ENCODE measurements at places on chromosomes 1 and 21.

DNA sequence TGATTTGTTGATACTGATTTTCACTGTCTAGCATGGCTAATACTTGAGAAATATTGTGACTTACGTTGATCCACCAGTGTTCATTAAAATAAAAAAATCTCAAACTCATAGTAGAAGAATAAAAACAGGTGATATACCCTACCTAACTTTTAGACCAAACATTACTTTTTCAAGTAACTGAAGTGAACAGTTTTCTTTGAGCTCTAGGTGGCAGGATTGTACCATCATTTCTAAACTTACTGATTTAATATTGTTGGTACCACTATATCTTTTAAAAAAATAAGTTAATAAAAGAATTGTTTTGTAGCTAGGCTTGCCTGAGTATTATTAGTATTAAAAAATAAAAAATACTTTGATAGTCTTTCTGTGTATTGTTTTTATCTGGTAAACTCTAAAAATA lies 21.5 kb downstream of the CDC73 start:
- no peak for DNase-seq

- peak; percentile 33 for DNase-seq
Observed at GRCh38 chr1:183804916-183805841, at the start of gene RGL1. Gene RGL1 (plus strand): TSS chr1:183805120. CDS start chr1:183805298, 178 bp downstream.

GRCh38 chr21:45830720-45831366 lies 150.7 kb upstream of the COL6A1 start:
- DNase-seq: no peak

DNA sequence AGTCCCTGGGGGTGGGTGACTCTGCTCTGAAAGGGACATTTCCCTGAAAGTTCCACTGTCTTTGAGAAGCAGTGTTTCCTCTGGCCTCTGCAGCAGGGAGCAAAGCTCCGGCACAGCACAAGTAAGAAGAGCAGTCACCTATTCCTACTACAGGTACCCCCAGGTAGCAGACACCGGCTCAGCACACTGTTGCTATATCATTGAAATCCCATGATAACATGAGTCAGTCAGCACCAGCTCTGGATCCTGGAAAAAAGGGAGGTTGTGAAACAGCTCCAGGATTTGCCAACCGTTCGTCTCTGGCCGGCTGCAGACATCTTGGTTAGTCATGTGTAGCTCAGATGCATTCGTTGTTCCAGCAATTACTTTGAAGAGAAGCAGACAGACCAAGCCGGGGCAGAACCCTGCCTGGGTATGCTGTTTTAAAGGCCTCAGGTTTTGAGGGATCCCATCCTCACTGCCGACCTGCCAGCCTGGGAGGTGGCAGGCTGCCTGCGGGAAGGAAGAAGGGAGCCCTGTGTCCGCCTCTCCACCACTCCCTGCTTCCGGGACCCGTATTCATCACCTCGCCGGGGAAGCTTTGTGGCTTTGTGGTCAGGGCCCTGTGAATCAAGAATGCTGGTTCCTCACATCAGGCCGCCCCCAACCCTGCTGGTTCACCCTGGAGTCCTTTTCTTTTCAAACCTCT lies 139.2 kb downstream of the CLIC6 start:
- DNase-seq: peak; percentile 78

DNA sequence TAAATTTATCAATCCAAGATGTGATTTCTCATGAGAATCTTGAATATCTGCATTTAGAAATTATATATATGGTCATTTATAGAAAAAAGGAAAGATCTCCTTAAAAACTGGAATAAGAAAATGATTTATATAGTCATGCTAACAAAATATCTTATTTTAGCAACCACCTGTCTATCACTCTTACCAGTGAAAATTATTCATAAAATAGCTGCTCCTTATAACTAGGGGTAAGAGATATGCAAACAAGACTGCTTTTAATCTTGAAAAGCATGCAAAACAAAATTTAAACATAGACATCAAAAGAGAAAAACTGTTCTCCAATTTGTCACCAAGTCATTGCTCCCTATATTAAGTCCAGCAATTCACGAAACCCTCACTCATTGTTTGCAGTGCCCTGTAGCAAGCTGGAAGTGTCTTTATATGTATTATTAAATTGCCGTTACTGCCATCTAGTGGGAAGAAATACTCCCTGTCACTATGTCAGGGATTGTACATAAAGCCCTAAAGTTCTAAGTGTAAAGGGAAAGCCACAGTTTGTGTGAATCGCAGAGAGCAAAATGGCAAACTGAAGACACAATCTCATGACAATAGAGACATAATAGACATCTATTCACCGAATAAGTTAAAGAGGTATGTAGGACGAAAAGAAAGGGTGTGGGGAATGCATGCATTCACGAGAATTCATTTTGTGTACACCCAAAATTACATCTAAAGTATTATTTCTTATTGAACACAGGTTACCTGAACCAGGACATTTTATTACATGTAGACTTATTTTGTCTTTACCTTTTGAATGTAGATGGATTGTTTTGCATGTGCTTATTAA lies 600.5 kb downstream of the USP25 start:
- DNase-seq: peak; percentile 3

DNA sequence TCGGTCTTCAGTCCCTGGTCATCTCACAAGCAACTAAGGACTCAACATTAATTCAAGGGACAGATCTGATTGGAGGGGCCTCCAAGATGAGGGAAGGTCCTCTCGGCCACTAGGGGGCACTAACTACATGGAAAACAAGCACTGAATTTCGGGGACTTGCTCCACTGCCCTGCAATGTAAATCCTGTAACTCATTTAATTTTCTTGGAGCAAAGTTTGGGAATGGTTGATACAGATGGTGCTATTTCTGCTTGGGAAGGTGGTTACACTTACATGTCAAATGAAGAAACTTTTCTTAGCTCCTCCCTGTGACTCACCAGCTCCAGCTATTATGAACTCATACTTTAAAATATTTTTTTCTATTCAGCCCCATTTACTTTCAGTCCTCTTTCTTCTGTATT lies 97.4 kb upstream of the KCNJ15 start:
- peak; percentile 38 for DNase-seq

GRCh38 chr1:155176544-155177071 lies 3.0 kb downstream of the TRIM46 start:
- peak; percentile 95 for DNase-seq

GRCh38 chr1:18640228-18641004 lies 9.8 kb downstream of the PAX7 start:
- DNase-seq: no peak

DNA sequence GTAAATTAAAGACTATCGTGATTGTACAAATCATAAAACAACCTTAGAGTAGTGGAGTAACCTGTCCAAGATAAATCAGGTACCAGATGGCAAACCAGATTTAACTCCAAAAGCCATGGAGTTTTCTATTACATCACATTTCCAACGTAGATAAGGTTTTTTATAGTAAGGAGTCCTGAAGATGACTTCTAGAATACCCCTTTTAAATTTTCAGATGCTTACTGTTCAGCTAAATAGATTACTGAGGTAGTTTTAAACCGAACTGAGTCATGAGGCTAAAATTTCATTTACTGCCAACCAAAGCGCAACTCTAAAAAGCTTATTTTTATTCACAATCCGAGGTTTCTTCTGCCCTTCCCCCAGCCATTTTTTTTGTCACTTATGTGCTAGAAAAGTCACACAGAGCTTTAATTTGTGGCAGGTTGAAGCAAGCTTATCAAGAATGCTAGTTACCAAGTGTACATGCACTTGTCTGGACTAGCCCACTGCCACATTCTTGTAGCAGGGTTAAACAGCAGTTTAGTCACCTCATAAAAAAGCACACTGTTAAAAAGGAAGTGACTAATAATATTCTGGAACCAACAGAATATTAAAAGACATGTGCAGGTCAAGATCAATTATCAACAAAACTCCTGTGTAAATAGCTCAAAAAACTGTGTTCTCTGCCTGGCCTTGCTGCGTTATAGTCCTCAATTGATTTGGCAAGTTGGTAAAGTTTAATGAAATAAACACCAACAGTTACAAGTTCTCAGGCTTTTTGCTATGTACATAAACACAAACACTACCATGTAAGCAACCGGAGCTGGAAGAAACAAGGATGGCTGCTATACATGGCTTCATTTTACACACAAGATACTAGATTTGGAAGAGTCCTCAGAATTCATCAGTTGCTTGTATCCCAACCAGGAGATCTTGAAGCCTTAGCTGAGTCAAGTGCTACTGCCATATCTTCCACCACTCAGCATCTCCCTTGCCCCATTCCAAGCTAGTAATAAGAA lies 180.3 kb upstream of the DMRTA2 start:
- DNase-seq: peak; percentile 20

- no peak for DNase-seq
Observed at GRCh38 chr1:178282949-178283367, 189.1 kb downstream of the RASAL2 start.

DNA sequence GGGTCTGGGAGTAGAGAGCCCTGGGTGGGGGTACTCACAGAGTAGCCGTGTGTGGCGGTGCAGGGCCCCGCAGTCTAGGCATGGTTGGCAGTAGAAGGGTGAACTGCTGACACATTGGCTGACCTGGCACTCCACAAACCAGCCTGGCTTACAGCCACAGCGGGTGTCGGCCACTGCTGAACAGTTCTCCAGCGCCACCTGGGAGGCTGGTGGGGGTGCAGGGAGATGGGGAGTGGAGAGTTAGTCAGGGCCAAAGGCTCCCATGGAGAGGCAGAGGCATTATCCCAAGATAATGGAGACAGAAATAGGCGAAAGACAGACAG lies 1.5 kb downstream of the TNFRSF25 start:
- DNase-seq: peak; percentile 81

GRCh38 chr1:31689854-31690253 lies 14.0 kb downstream of the COL16A1 start:
- peak; percentile 96 for DNase-seq

GRCh38 chr1:43980255-43981134 lies 1.5 kb downstream of the B4GALT2 start:
- no peak for DNase-seq

GRCh38 chr1:84946631-84947030 lies 50.3 kb downstream of the MCOLN2 start:
- DNase-seq: no peak

DNA sequence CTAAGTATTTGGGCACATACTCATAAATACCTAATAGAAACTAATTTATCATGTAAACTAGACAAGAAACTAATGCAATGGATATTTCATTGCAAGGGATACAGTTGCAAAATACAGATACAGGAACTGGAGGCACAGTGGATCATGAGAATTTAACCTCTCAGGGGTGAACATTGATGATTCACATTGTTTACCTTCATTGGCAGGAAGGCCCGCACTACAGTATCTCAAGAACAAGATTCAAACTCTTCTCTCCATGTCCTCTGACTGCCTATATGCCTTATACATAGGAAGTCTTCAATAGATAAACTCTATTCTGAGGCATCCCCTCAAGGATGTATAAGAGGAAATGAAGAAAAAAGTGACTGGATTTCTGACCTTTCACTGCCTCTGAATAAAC lies 18.4 kb upstream of the PTBP2 start:
- no peak for DNase-seq

DNA sequence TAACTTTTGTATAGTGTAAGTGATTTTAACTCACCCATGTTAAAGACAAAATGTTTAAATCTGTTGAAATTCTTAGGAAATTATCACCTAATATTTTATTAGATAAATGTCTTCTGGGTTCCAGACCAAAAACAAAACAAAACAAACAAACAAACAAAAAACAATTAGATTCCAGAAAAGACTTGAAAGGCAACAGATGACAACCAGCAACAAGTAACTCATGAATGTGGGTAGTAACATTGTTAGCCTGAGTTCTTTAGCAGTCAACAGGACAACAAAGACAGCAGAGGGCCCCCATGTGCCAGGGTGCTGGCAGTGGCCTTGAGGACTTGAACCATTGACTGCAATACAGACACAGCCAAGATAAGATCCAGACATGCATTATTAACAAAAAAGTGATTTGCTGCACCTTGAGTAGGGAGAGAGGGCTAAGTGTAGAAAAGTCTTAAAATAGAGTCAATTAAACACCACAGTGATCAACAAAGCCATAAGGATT lies 2.4 kb upstream of the CD247 start:
- DNase-seq: no peak

DNA sequence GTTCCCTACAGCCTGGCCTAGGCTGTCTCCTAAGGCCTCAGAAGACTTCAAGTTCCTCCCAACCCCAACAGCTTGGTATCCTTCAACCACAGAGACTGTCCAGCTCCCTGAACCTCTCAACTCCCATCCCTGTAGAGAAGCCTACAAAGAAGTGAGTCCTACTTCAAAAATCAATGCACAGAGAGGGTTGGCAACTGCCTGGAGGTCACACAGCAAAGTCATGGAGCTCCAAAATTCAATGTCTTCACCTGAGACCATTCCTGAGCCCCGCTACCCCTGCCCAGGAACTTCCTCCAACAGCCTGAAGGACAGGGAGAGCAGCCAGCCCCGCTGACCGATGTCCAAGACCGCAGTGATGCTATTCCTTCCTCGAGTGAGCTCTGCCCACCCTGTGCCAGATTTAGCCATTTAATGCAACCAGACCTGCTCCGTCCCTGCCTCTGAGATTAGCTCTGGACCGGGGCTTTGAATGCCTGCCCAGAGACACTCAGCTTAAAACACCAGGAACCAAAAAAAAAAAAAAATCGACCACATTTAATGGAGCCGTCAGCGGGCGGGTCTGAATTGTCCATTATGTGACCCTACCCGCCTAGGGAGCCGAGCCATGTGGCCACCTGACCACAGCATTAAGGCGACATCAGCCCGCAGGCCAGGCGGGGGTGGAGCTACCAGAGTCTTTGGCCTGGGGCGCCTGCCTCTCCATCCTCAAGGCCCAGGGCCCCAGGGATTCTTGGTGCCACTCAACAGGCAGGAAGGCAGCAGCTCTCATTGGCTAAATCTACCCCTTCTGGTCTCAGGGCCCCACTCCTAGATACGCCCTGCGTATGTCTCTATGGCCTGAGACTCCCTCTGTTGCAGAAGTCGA lies 148.6 kb downstream of the SYF2 start:
- DNase-seq: no peak

DNA sequence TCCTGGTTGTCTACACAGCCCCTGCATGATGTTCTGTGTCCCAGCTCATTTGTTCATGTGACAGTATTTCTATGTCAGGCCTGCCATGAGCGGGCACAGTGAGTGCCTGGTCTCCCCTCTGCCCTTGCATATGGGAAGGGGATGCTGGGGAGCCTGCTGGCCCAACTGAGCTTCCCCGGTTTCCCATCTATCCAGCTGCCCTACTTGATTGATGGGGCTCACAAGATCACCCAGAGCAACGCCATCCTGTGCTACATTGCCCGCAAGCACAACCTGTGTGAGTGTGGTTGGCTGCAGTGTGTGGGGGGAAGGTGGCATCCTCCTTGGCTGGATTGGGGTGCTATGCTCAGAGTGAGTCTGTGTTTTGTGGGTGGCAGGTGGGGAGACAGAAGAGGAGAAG lies 1.5 kb downstream of the GSTM4 start:
- no peak for DNase-seq

- no peak for DNase-seq
Observed at GRCh38 chr1:6103854-6104530, 58.3 kb downstream of the KCNAB2 start.

DNA sequence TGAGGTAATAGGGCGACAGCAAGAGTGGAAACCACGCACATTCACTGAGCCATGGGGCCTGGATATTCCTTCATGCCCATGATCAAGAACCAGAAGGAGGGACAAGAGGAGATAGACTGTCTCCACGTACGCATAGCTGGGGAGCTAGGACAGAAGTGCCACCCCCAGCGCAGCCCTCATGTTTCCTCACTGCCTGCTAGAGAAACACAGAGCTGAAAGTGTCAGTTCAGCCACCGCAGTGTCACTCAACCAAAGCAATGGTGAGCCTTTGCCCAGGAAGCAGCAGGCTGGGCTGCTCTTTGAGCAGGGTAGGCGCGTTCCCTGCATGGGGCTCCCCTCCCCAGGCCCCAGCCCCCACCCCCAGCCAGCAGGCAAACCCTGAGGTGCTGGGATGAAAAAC lies 68.5 kb downstream of the STUM start:
- DNase-seq: no peak
